ENCODE measurements at places on chromosomes 1 and 21. TPM values are rescaled to one million over a fixed set of nuclear protein-coding genes. Genes with fewer than 3 reads are reported as not detected.

ATXN7L2 gene
- 3.9 TPM for total RNA-seq

ADGRL2 gene
- 11.6 TPM for total RNA-seq

PLPPR5 gene
- not detected for total RNA-seq

CHODL gene
- under 0.01 TPM for total RNA-seq

OSBPL9 gene
- 85.4 TPM for total RNA-seq

C8A gene
- total RNA-seq = not detected

TCHHL1 gene
- not detected for total RNA-seq

CCDC185 gene
- not detected for total RNA-seq

CFHR2 gene
- not detected for total RNA-seq

PATJ gene
- total RNA-seq = 9.5 TPM

SERTAD4 gene
- total RNA-seq = 31.1 TPM

SNRNP40 gene
- total RNA-seq = 114 TPM

AUNIP gene
- 3.5 TPM for total RNA-seq

CHD5 gene
- under 0.01 TPM for total RNA-seq

SPATA1 gene
- total RNA-seq = 0.97 TPM

OR2L3 gene
- not detected for total RNA-seq

HHAT gene
- 15.1 TPM for total RNA-seq

CPT2 gene
- total RNA-seq = 19.0 TPM

HMGCS2 gene
- total RNA-seq = not detected

ASCL5 gene
- total RNA-seq = not detected

TMEM269 gene
- under 0.01 TPM for total RNA-seq

TNFAIP8L2 gene
- not detected for total RNA-seq

SPATA45 gene
- 0.43 TPM for total RNA-seq

ST6GALNAC5 gene
- 114 TPM for total RNA-seq

SLC44A3 gene
- 1.9 TPM for total RNA-seq

LAPTM5 gene
- total RNA-seq = not detected

KRTAP6-1 gene
- not detected for total RNA-seq

TMPRSS2 gene
- not detected for total RNA-seq

FABP3 gene
- total RNA-seq = 54.8 TPM

PLA2G2F gene
- total RNA-seq = not detected

FAM72C gene
- 0.64 TPM for total RNA-seq

PALMD gene
- 6.8 TPM for total RNA-seq

OR6N1 gene
- not detected for total RNA-seq

CHIA gene
- not detected for total RNA-seq

MSH4 gene
- 0.43 TPM for total RNA-seq

GNG4 gene
- total RNA-seq = 7.3 TPM

KIRREL1 gene
- 120 TPM for total RNA-seq
